ENCODE measurements at places on chromosomes 5 and 9. TPM values are rescaled to one million over a fixed set of nuclear protein-coding genes. Genes with fewer than 3 reads are reported as not detected.

Gene EXOC3
- 37.5 TPM for total RNA-seq

Gene CIZ1
- 32.0 TPM for total RNA-seq

Gene COL27A1
- total RNA-seq, result 1.3 TPM

Gene NTNG2
- under 0.01 TPM for total RNA-seq

Gene FAM13B
- total RNA-seq, result 10.5 TPM

Gene CCIN
- not detected for total RNA-seq

Gene DIRAS2
- not detected for total RNA-seq

Gene DNAH5
- 0.13 TPM for total RNA-seq
